ENCODE measurements at places on chromosomes 7 and 10.

- no peak for DNase-seq
Measured at GRCh38 chr7:150401424-150401790, 22.3 kb downstream of the ZNF775 start.

DNA sequence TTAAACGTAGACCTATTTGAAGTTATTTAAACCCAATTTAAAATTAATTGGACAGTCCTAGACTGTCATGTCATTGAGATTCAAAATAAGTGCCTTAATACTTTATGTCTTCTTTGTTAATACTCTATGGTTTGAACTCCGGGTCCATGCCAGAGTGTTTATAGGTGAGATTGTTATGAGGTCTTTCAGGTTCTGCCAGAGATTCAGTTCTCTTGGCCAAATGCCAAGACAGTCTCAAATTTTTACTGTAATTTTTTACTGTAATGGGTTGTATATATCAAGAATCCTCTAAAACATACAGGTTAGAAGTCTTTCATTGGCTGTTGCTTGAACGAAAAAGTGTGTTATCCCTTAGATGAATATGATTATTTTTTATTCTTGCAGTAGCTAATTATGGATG, 3.9 kb downstream of the ADD3 start:
- DNase-seq, result no peak

GRCh38 chr7:26060733-26061677, 91.0 kb upstream of the NFE2L3 start:
- no peak for DNase-seq

GRCh38 chr10:75358132-75358531, 43.4 kb downstream of the ZNF503 start:
- no peak for DNase-seq

GRCh38 chr10:113522460-113522859, 30.4 kb upstream of the HABP2 start:
- DNase-seq, result no peak

GRCh38 chr10:12876266-12876665, 125.2 kb downstream of the CCDC3 start:
- DNase-seq, result no peak

DNA sequence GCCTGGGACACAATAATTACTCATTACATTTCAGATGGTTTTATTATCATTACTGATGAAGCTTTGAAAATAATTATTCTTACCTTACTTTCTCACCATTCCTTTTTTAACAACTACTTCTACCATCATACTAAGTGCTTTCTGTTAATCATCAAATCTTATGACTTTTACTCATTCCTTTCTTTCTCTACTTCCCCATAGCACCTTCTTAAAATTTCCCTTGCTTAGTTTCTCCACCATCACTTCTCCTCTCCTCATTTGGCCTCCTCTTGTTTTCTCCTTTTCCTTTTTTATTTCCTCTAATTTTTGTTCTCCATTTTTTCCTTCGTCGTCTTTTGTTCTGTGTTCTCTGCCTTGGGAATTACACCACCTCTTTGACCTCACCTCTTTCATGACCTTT, 303.2 kb upstream of the KAT6B start:
- DNase-seq, result no peak

Measured in GM13977 (cell line).